ENCODE measurements at places on chromosomes 7 and 10.

DNA sequence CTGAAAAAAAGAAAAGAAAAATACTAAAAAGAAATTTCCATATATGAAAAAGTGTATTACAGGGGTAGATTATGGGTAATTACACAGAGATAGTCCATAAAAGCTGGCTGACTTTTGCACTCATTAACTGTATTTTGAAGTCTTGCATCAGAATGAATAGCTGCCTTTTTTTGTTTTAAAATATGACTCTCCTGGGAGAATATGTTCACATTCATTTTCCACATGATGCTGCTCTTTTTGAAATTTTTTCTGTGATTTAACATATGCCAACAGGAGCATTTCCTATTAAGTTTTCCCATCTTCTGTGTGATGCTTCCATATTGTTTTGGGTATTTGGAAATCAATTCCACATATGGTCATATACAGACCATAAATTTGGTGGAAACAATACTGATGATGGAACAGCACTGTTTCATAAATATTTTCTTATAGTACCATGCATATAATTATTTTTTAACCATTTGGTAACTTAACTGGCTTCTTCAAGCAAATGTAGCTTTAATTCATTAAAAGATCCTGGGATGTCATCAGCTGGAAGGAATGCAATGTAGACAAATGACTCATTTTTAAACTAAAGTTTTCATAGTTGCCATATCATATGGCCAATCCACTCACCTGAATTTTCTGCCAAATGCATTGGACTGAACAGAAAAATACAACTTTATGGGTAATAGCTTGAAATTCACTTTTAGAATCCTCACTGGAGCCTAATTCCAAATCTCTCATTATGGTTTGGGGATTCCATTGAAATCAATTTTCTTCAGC lies 313.9 kb upstream of the GLI3 start:
- DNase-seq = no peak

GRCh38 chr7:108324053-108325038 lies 131.9 kb downstream of the NRCAM start:
- DNase-seq = no peak

DNA sequence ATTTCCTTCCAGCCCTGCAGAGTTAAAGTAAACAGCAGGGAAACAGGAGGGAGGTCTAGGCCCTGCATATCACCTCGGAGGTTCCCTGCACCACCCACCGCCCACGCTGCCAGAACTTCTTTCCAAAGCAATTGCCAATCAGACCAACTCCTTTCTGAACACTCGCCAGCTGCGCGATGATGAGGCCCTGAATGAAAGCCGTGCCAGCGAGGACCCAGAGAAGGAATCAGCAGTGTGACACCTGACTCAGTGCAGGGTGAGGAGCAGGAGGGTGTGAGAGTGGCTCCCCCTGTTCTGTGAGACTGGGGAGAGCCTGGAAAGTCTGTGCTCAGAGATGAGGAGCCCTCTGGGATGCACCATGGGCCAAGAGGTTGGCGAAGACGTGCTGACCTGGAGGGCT lies 3.3 kb upstream of the TCERG1L start:
- no peak for DNase-seq

DNA sequence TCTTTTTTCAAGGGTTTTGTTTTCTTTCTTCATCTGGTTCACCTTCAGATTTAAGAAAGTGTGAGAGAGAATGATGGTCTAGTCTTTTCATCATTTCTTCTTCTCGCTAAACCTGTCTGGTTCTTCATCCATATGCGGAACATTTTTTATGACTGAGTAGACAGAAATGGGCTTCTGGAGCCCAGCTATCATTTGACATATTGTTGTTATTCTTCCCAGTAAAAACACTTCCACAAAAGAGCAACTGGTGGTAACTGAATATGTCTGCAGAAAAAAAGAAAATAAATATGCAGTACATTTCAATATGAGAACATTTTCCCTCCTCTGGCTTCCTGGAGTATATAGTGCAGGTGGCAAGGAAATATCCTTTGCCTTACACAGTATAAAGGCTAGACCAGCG lies 209.5 kb downstream of the JCAD start:
- no peak for DNase-seq

DNA sequence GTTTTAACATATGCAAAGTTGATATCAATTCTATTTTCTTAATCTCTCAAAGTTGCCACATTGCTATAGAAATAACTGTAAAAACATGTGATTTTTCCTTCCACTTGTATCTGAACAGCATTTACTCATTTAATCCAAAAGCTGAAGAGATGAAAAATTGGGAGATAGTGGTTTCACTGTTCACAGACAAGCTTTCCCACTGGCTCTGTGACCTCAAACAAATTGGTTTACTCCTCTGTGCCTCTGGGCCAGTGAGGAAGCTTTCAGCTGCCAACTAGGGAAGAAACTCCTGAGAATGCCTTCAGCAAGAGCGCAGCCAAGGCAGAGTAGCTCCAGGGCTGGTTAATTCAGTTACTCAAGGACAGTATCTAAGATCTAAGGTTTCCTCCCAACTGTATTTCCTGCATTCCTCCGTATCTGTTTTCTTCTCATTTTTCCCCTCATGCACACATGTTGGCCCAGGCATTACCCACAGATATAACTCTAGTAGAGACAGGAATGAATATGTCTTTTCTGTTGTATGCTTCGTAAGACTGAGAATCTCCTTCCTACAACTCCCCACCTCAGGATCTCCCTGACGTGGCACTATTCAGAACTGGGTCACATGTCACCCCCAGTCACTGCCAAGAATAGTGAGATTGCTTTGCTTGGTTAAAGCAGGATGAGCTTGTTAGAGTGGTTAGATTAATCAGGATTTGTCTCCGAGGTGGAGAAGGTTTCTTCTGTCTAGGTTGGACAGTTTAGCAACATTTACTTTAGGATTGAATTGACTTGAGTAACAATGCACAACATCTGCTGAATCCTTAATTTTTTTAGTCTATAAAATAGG lies 315.7 kb downstream of the NRG3 start:
- no peak for DNase-seq

- DNase-seq = no peak
Measured at GRCh38 chr10:67609996-67610793, 85.8 kb downstream of the CTNNA3 start.

DNA sequence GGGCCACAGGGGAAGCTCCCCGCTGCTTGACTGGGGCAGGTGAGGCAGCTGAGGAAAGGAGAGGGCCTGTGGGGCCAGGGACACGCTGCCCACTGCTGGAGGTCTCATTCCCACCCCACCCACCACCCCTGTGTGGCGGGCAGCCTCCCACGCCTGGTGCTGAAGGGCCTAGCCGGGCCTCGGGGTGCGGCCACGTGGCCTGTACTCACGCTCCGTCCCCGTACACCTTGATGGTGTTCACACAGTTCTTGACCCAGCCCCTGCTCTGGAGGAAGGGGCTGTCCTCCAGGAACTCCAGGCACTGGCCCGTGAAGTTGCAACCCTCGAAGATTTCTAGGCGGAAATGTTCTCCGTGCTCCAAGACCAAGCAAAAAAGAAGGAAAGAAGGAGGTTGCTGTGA lies 4.0 kb downstream of the CRYGN start:
- no peak for DNase-seq

DNA sequence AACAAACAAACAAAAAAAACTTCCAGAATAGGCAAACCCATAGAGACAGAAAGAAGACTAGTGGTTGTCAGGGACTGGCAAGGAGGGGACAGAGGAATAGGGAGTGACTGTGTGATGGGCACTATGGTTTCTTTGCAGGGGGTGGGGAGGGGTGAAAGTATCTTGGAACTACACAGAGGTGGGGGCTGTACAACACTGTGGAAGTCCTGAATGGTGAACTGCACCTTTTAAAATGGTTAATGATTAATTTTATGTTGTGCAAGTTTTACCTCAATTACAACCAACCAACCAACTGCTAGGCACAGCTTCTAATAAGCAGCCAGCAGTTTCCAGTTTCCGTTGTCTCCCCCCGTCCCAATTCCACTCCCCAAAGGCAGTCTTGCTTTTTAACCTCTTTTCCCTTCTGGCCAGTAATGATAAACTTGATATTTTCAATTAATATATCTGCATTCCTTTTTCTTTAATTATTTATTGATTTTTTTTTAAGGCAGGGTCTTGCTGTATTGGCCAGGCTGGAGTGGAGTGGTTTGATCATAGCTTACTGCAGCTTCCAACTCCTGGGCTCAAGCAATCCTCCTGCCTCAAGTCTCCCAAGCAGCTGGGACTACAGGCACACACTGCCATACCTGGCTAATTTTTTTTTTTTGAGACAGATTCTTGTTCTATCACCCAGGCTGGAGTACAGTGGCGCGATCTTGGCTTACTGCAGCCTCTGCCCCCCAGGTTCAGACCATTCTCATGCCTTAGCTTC lies 46.8 kb downstream of the HIP1 start:
- DNase-seq = no peak

DNA sequence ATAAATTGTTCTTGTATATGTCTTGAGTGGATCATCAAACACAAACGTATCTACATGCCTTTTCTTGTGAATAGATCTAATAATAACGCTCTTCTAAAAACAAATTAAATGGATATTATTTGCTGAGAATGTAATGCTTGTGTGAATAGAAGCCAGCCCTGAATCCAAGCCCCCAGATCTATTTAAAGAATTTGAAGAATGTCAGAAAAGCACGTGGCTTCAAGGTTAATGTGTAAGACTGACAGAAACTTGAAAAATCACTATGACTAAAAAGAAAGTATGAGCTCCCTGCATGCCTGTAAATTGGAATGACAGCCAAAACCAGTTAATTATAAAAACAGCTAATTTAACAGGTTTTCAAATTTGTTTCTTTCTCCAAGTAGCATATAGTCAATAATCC lies 43.2 kb upstream of the ATRNL1 start:
- DNase-seq = no peak

- DNase-seq = no peak
Measured at GRCh38 chr7:18667466-18667865, 171.9 kb downstream of the HDAC9 start.

- DNase-seq = no peak
Measured at GRCh38 chr7:114786455-114786854, 135.4 kb upstream of the MDFIC start.

DNA sequence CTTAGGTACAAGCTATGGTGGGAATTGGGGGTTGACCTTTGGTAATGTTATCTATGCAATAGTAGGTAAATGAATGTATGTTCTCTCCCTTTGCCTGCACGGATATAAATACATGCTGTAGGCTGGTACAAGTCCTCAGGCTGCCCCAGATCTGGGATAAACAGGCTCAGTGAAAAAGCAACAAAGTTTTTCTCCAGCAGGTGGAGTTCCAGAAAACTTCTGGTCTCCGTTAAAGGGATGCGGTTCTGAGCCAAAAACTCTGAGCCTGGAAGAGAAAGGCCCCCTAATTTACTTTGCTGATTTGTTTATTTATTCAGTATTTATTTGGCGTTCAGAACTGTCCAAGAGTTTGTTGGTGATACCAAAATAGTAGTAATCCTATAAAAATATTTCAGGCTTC lies 204.7 kb downstream of the ADRA2A start:
- no peak for DNase-seq

- DNase-seq = peak; percentile 90
Measured at GRCh38 chr10:15859906-15860691, at the start of gene MINDY3. TSS of gene MINDY3 (minus strand) at chr10:15860507. CDS start at chr10:15860299, 208 bp downstream.

- DNase-seq = no peak
Measured at GRCh38 chr10:105837951-105838350, 1196.9 kb downstream of the SORCS3 start.

- no peak for DNase-seq
Measured at GRCh38 chr10:42809676-42810075, 27.1 kb downstream of the BMS1 start.

DNA sequence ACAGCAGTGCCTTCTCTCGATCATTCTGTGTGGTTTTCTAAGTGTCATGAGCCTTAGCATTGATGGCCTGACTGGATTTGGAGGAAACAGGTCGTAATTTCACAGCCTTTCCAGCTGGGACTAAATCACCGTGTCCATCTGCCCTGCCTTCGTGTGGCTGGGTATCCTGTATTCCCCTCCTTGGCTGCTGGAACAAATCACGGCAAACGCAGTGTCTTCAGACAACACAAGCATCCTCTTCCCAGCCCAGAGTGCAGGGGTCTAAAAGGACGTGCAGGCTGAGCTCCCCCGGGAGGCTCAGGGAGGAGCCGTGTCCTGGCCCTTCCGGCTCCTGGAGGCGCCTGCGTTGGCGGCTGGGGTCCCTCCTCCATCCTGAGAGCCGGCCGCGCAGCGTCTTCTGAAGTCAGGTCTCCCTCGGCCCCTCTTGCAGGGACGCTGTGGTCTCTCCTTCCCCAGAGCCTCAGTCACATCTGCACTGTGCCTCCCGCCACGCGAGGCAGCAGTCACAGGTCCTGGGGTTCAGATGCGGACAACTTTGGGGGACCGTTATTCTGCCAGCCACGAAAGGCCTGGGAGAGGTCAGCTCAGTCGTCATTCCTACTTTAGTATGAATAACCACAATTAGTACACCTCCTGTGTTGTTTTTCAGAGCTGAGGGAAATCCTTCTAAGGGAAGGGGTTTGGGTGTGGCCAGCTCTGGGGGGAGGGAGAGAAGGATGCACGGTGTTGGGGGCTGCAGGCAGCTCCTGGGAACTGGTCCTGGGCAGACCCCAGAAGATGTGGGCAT lies 41.1 kb downstream of the FAM20C start:
- DNase-seq = no peak

DNA sequence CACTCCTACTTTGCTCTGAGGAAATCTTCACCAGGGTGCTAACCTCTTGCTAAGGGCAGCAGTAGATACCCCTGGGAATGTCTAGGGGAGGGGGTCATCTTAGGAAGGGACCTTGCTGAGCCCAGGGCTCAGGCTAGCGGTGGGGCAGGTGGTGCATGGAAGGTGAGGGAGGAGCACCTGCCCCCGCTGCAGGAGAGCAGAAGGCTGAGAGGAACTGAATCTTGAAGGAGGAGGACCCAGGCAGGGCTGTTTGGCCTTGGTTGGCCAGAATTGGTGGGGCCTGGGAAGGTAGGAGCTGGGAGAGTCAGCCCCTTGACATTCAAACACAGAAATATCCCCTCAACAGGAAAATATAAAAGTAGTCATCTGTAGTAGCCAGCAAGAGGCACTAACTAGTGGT lies 7.0 kb downstream of the CALHM3 start:
- DNase-seq = no peak

DNA sequence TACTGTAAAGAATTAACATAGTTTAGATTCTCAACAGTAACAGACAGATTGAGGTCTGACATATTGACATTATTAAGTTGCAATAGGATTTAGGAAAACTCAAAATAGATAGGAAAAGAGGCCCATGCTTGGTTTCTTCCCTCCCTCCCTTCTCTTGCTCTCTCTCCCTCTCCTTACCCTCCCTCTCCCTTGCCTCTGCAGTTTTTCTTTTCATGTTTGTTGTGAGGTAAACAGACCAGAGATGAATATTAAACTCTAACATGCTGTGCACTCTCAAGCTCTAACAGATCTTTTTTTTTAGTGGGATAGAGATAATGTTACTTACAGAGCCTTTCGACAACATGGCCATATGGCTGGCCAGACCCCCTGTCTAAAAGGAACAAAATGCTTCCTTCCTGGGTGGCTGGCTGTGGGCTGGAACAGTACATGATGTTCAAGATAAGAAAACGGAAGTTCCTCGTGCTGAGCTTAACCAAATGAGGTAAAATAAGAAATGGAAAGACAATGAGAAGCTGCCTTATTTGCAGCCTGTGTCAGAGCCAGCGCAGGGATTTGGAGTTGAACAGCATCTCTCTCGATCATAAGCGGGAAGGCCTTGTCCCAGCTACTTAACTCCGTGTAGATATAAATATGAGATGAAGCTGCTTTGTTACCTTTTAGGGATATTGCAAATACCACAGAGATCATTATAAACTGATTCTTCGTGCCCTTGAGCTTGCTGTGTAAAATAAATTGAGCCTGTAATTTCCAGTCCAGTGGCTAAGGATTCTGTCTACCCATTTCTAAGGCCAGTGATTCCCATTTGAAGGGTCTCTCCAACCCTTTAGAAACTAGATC lies 391.9 kb upstream of the NPVF start:
- no peak for DNase-seq

GRCh38 chr10:106830006-106830405 lies 334.5 kb downstream of the SORCS1 start:
- no peak for DNase-seq
